ENCODE measurements at places on chromosomes 2 and 18.

- DNase-seq, result peak; percentile 44
Observed at GRCh38 chr2:130728007-130728454, 839 bp upstream of the GPR148 start.

DNA sequence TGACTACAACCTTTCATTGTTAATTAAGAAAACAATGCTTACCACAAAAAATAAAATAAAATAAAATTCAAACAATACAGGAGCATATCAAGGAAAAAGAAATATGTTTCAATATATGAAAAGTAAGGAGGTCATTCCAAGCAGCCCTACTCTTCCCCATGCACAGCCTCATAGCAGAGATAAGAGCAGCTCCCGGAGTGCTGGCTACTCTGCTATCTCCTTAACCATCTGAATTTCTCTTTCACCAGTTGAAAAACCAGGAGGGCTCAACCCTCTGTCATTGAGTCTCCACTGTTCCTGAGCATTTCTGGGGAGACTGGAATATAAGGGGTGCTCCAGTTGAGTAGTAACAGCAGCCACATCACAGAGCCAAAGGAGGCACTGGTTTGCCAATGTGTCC lies 201.4 kb downstream of the TCF4 start:
- DNase-seq, result no peak

DNA sequence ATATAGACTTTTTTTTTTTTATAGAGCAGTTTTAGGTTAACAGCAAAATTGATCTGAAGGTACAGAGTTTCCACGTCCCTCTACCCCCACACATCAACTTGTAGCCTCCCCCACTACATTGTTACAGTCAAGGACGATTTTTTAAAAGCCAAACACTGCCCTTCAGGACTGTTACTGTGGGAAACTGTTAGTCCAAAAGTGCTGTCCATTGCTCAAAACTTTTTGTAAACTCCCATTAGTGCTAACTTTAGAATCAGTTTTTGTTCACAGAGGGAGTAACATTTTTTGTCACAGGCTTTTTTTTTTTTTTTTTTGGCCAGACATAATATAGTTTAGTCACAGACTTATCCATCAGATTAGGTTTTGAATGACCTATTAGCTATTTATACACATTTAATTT lies 24.1 kb downstream of the ELP2 start:
- DNase-seq, result no peak

DNA sequence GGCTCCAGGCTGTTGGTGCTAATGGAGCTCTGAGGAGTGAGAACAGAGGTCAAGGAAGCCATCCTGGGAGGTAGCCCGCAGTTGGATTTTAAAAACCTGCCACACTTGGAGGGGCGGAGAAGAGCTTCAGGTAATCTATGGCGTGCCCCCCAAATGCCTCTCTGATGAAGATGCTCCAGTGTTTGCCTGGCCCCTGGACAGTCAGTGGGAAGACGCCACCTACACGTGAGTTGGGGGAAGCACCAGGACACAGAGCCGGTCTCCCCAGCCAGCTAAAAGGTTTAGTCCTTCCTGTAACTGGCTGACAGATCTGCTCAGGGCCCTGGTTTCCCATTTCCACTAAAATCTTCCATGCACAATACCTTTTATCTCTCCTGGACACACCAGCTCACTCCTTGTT lies 225.0 kb downstream of the TTC32 start:
- no peak for DNase-seq

GRCh38 chr2:238427435-238428162 lies 872 bp downstream of the ASB1 start:
- no peak for DNase-seq

DNA sequence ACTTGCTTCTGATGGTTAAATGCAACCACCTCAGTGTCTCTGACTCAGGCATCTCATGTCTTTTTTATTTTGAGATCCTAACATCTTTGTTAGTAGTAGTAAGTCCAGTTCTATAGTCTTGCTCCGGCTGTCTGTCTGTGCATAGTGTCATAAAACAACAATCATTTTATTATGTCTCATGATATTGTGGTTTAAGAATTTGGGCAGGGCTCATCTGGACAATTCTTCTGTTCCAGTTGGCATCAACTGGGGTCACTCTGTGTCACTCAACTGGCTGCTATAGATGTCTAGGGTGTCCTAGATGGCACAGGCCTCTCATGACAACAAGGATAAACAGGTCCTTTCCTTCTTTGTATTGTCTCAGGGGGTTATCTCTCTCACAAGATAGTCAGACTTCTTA lies 299.6 kb upstream of the ZNF521 start:
- no peak for DNase-seq

DNA sequence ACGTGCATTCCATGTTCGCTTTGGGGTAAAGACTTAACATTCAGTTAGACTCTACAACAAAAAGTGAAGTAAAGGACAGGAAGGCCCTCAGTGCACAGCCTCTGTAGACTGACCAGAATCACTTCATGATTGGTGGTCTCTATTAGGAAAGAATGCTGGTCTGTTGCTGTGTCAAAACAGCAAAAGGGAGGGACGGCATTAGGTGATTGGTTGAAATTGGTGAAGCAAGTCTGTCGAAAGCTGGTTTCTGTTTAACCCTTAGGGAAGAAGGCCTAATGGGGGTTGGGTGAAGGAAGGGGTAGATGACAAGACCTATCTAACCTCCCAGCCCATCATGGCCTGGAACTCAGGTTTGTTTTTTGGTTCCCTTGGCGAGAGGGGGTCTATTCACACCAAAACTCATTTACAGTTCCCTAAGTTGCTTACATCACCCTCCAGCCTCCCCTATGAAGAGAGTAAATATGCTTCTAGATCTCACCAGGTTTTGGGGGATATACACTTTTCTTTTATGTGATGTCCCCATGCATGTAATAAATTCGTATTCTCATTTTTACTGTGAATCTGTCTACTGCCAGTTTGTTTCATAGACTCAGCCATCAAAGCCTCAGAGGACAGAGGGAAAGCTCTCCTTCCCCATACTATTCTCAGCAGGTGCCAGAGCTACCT lies 65.6 kb downstream of the TMEM17 start:
- no peak for DNase-seq

DNA sequence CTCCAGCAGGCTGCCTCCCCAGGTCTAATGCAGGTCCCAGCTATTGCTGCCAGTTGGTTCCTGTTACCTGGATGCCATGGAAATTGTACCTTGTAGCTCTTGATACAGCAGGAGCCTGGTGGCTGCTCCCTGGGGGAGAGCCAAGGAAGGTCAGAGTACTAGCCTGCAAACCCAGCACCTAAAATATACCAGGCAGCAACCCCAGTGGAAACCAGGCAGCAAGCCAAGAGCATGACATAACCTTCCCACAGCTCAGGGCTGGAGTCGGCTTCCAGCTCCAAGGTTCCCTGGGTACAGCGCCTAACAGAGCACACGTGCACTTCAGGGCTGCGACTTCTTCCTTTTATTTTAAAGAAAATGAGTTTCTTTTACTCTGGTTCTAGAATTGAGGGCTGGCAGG lies 30.3 kb downstream of the TNP1 start:
- DNase-seq, result no peak

DNA sequence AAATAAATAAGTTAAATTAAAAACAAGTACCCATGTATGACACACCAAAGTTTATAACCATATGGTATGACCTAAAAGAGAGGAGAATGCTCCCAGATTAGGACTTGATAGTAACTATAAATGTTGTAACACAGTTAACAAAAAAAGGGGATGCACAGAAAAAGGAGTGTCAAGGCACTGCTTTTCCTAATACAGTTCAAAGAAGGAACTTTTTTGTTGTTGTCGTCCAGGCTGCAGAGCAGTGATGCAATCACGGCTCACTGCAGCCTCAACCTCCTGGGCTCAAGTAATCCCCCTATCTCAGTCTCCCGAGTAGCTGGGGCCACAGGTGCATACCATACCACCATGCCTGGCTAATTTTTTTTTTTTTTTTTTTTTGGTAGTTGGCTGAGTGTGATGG lies 2.7 kb downstream of the NARS1 start:
- DNase-seq, result no peak

GRCh38 chr2:12168791-12169388 lies 422.5 kb downstream of the LPIN1 start:
- peak; percentile 64 for DNase-seq

GRCh38 chr2:27264253-27264752 lies 1.5 kb upstream of the SLC30A3 start:
- peak; percentile 9 for DNase-seq

DNA sequence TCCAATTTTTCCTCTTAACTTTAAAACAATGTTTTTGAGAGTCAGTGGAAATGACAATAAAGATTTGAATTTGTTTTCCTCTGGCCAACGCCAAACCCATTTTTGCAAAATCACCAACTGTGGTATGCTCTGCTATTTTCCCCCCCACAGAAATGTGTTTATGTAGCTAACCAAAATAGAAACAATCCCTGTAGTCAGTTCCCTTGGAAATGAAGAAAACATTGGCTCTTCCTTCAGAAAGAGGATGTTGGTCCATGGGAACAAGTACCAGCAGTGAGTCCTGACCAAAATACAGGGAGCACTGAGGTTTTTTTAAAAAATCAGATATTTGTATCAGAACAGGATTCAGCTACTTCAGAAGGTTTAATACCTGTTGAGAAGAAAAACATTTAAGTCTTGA lies 65.3 kb downstream of the SLC40A1 start:
- DNase-seq, result no peak

DNA sequence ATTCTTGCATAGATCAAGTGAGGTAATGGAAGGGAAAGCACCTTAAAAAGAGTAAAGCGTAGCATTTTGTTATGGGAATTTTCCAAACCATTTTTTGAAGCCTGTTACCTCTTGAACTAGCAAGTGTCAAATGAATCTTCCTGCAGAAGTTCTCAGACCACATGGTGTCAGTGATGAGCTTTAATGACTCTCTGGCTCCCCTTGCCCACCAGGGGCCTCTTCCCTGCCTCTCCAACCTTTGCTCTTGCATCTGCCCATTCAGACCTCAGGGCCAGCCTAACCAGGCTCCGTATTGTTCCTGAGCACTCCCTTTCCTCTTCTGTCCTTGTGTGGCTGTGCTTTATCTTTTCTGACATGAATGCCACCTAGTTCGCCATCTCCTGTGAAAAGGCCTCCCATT lies 155.9 kb downstream of the DIS3L2 start:
- peak; percentile 1 for DNase-seq

DNA sequence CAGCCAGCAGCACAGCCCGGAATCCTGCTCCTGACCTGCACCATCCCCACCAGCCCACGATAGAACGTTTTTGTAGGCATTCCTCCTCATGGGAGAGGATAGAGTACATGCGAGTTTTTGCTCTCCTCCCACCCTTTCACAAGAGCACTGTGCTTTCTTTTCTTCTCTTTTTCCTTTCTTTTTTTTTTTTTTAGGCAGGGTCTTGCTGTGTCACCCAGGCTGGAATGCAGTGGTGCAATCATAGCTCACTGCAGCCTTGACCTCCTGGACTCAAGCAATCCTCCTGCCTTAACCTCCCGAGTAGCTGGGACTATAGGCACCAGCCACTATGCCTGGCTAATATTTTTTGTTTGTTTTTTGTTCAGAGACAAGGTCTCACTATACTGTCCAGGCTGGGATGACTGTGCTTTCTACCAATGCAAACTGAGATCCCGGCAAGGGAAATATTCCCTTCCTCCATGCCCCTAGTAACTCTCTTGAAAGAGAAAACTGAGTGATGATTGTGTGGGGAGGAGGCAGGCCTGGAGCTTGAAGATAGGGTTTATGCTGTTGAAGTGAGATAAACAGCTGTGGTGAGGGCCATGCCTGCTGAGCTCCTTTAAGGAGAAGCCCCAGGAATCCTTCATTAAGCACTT lies 82.6 kb upstream of the TXNDC2 start:
- peak; percentile 40 for DNase-seq

- DNase-seq, result no peak
Observed at GRCh38 chr2:144948205-144948855, 428.4 kb upstream of the ZEB2 start.

DNA sequence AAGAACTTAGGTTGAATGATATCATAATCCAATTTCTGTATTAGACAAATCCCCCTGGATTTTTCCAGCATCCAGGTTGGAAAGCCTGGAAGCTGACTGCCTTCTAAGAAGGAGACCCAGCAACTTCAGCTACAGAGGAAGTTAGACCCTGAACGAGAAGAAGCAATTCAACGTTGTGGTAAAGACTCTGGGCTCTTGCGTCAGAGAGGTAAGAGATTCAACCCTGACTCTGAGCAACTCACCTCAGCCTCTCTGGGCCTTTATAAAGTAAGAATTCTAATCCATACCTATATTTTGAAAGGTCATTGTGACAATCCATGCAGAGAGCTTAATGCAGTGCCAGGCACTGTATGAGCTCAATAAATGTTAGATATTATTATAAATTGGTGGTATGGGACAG lies 9.7 kb downstream of the E2F6 start:
- DNase-seq, result no peak

GRCh38 chr18:38006541-38006940 lies 440.9 kb upstream of the CELF4 start:
- DNase-seq, result no peak
